ENCODE measurements at places on chromosomes 6 and 20.
A peak's percentile ranks its signal among the peaks of the same experiment; 100 is the strongest.

DNA sequence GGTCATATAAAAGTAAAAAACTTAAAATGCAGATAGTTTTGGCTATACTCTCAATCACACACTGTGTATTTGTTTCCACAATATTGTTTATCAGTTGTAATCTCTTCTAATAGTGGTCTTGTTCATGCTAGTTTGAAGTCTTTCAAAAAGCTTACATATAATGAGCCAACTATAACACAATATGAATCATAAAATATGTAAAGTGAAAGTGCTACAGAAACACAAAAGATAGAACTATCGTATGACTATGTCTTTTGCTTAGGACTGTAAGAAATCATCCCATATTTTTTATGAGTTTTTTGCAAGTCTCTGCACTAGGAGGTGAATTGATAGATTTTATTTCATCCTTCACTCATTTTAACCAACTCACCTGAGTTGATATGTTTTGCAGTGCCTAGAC is 136.0 kb downstream of the MMUT start:
- no peak for DNase-seq

DNA sequence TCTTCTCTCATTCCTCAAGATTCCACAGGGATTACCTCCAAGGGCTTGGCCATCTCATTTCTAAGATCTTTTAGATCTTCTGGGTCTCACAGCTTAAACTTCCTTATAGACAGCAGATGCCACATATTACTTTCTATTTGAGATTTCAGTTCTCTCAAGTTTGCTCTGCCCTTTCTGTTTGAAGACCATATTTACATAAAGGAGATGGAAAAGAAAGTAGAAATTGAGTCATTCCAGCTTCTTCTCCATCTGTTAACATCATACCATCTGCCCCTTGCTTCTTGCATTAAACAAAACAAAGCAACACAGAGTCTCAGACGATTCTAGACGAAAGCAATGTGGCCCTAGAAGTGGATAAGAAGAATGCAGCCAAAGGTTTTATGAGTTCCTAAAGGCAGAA is 203.4 kb downstream of the TTLL2 start:
- DNase-seq, result no peak

- no peak for DNase-seq
Observed at GRCh38 chr6:170019818-170020583, 268.6 kb downstream of the ERMARD start.

DNA sequence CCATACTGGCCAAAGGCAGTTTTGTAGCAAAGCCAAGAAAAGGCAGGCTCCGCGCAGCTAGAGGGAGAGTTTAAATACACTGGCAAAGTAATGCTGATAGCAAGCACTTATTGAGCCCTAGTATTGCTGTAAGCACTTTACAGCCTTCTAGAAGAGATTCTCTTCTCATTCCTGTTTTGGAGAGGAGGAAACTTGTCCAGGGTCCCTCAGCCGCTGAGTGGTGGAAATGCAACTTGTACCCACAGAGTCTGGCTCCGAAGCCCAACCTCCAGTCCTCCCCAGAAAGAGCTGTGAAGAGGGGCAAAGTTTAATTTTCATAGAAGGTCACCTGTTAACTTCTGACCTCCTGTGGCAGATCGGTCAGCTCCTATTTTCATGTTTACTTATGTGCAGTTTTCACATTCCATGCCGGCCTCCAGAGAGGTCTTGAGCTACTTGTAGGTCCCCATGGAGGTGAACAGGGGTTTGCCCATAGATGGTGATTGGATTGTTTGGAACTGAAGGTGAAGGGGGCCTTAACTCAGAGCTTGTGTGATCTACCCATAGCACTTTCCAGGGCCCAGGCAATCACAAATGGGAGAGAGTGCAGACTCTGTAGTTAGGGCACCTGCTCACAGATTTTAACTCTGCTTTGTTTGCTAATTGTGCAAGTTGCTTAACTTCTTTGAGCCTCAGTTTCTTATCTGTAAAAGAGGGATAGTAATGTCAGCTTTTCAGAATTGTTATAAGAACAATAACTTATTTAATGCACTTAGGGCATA is 70.7 kb downstream of the LYRM2 start:
- DNase-seq, result no peak

DNA sequence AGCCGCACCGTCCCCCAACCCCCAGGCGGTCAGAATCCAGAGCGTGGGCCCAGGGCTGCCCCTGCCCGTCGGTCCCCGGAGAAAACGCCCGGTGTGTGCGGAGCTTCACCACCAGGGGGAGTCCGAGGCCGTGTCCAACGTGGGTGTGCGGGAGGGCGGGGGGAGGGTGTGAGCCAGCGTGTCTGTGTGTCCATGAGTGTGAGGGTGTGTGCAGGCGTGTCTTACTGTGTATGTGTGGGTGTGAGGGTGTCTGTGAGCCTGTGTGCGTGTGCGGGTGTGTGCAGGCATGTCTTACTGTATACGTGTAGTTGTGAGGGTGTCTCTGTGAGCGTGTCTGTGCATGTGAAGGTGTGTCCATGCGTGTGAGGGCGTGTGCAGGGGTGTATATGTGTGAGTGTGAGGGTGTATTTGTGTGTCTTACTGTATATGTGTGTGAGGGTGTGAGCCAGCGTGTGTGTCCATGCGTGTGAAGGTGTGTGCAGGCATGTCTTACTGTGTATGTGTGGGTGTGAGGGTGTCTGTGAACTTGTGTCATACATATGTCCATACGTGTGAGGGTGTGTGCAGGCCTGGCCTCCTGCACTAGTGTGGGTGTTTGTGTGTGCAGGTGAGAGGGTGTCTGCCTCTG is 24.6 kb upstream of the GATA5 start:
- no peak for DNase-seq

GRCh38 chr6:34358389-34358905 is 34.0 kb downstream of the NUDT3 start:
- DNase-seq, result no peak

DNA sequence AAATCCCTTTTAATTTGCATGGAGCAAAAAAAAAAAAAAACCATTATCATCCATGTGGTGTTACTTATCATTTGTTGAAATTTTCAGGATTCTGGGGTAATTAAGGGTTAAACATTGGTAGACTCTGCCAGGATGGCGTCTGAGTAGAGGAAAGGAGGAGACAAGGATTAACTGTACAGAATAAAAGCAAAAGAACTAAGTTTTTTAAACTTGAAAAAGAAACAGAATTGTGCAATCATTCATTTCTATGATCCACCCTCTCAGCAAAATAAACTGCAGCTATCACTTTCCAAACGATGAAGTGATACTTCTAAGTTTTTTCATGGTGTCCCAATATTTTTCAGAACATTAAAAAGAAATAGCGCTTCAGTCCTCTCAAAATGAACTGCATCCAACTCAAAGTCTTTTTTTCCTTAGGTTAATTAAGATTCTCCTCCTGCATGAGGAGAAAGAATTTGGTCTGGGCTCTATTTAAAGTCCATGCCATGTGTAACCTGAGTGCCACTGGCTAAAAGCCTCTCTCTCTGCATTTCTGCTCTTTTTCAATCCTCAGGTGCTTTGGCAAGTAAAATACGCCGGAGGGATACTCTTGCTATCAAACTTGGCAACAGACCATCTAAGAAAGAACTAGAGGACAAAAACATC is 69.5 kb upstream of the LTV1 start:
- DNase-seq, result no peak

- no peak for DNase-seq
Observed at GRCh38 chr6:72316675-72317380, 305.0 kb upstream of the KCNQ5 start.

- DNase-seq, result no peak
Observed at GRCh38 chr20:47241345-47241781, 115.1 kb downstream of the ZMYND8 start.

DNA sequence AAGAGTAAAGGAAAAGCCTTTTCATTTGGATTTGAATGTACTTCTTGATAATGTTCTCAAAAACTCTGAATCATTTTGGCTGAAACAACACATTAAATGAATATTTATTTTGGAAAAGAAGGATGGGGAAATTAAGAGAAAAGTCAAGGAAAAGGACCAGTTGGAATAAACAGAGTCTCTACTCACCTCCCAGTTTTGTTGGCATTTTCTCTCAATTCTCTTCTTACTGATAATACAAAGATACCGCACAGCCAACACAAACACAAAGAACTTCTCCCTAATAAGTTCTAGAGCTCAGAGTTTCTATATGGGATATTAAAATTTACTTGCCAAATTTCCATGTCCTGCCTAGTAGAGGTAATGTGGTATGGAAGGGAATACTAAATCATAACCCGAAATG is 13.1 kb downstream of the EPM2A start:
- DNase-seq, result no peak

GRCh38 chr20:47878601-47879027 is 93.3 kb upstream of the SULF2 start:
- no peak for DNase-seq

- no peak for DNase-seq
Observed at GRCh38 chr6:139738801-139739455, 364.5 kb upstream of the CITED2 start.

DNA sequence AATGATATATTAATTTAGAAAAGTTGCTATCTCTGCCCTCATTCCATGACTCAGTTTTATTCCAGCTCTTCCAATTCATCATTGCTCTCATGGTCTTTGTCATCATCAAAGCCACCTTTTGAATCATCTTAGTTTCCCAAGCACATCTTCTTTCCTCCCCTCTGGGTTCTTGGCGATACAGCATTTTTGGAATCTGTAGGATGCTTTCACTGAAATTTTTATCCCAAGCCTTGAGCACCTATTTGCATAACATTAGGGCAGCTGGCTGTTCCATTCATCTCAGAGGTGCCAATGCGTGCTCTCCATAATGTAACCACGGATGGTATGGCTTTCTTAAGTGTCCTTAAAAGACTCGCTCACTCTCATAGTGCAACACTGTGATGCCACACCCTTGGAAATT is 100.4 kb downstream of the SNX5 start:
- DNase-seq, result no peak

DNA sequence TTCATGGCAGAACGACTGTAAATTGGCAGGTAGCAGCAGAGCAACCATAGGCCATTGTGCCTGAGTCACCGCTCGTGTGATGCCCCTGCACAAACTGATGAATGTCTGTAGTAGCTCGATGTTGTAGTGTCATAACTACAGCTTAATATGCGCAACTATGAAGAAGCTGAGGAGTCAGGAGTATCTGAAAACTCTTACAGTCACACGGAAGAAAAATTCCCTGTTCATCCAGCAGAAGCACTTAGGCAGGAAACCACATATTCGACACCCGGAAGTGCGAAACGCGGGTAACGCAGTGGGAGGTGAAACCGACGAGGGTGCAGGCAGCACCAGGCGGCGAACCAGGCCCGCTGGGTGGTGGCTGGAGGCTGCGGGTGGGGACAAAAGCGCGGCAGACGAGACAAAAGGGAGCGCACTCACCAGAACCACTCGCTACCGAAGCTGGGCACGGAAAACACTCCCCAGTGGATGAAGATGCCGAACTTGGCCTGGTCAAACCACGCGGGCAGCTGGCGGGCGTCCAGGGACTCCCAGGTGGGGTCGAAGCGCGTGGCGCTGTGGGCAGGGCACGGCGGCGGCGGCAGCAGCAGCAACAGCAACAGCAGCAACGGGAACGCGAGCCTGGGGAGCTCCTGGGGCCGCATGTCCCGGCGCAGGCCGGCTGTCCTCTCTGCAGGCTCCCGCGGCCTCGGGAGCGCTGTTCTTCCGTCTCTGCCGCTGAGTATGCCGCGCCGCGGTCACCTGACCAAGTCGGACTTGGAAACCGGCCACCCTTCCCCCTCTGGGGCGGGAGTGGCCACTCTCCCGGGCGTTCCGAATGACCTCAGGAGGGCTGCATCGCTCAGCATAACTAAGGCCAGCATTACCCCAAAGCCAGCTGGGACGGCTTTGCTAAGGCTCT is at the start of gene FUCA2:
TSS of gene FUCA2 (minus strand) at position 730 of the 901 bp plus-strand sequence. CDS start at position 644, 86 bp downstream.
- peak; percentile 33 for DNase-seq

DNA sequence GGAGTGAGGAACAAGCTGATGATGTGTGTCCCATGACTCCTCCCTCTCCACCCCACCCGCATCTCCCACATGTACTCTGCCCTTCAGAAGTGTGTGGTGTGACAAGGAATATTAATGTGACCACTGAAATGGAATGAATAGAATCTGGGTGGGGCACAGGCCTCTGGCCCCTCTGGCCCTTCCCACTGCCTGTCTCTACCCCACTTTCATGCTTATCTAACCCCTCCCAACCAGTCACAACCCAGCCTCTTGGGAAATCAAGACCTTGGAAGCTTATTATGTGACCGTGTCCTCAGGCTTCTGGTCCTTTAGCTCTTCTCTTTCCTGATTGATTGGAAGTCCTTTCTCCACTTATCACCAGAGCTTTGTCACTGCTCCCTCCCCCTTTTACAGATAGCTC is 312.2 kb upstream of the SOX4 start:
- DNase-seq, result no peak

GRCh38 chr6:154474648-154475428 is 35.6 kb downstream of the CNKSR3 start:
- no peak for DNase-seq

DNA sequence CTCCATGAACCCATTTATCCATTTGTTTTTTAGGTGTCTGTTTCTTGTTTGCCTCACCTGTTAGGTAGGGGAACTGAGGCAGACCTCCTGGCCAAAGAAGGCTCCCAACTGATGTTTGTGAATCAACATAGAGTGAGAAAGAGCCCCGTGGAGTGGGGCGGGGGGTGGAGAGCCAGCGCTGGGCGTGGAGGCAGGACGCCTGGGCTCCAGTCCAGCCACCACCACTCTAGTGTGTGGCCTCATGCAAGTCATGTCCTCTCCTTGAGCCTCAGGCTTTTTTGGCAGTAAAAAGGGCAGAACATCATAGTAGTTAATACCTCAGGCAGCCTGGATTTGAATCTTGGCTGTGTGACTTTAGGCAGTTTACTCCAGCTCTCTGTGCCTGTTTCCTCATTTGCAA is 42.2 kb upstream of the SCRT2 start:
- DNase-seq, result no peak

- DNase-seq, result no peak
Observed at GRCh38 chr20:46939031-46939965, 44.7 kb downstream of the EYA2 start.

DNA sequence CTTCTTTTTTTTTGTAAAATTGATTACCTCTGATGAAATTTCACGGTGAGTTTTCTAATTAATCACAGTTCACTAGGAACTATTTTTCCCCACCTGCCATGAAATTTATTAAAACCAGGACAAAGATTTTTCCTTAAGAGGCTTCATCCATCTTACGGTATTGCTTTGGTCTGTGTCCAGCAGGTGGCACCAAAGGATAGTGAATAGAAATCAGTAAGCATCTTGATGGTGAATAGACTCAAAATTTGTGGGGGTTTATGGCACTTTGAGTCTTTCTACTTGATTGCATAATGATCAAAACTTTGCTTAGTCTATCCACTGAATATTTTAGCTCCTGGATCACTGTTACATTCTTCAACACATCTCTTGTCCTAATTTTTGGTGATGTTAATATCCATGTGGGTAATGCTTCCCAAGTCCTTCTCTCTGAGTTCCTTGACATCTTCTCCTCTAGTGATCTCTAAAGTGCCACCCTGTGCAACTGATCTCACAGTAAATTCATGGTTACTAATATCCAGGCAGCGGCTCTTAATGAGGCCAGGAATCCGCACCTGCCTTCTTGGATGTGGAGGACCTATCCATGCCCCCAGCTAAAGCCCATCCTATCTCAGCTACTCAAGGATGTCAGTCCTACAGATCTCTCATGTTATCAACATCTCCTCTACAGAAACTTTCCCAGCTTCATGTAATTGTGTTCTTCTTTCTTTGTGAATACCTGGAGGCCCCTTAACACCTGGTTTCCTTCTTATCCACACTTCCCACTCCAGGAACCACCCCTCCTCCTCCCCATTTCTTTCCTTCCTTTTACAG is 54.5 kb downstream of the STMND1 start:
- DNase-seq, result no peak

- no peak for DNase-seq
Observed at GRCh38 chr20:1336699-1337367, 7.9 kb upstream of the SDCBP2 start.

Data from cerebellar nuclear complex (tissue), 1 donor.